Testis (tissue), 5 donors: ENCODE measurements at places on chromosomes 16 and 17. TPM values are rescaled to one million over a fixed set of nuclear protein-coding genes. Genes with fewer than 3 reads are reported as not detected.

GRCh38 chr16:84495506-84495905 lies 9.0 kb downstream of the MEAK7 start:
- H3K4me3 ChIP-seq = no peak overlapping the region
- no peaks in the 10 kb centered on the region for H3K36me3 ChIP-seq
- H3K27ac ChIP-seq = no peak overlapping the region

- no peak overlapping the region for H3K27ac ChIP-seq
- H3K4me1 ChIP-seq = no peaks in the 10 kb centered on the region
- H3K4me3 ChIP-seq = no peak overlapping the region
- H3K27me3 ChIP-seq = no peaks in the 10 kb centered on the region
- H3K36me3 ChIP-seq = no peaks in the 10 kb centered on the region
- DNase-seq = no peak
Measured at GRCh38 chr16:31421587-31421986, 6.6 kb downstream of the COX6A2 start.

Gene MYO15A
- total RNA-seq = 30.2 TPM

GRCh38 chr16:73527187-73527586 lies 479.3 kb upstream of the ZFHX3 start:
- no peaks in the 10 kb centered on the region for H3K27me3 ChIP-seq
- H3K4me3 ChIP-seq = no peak overlapping the region
- no peaks in the 10 kb centered on the region for H3K36me3 ChIP-seq

Gene CARHSP1
- total RNA-seq = 437 TPM

DNA sequence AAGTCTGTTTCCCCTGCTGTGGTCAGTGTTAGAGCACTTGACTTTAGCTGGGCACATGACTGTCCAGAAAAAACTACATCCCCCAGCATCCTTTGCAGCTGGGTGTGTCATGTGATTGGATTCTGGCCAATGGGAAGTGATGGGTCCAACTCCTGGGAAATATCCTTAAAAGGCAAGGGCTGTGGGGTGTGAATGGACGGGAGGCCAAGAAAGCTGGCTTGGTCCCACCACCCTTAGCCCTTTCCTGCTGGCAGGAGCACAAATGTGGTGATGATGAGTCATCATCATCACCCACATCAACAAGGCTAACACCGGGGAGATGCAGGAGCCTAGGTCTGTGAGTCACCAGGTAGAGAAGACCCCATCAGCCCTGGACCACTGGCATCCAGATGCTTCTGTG lies 341.7 kb downstream of the C16orf95 start:
- H3K27ac ChIP-seq = no peak overlapping the region
- H3K36me3 ChIP-seq = no peaks in the 10 kb centered on the region
- peak; percentile 63 for DNase-seq
- H3K4me3 ChIP-seq = no peak overlapping the region
- H3K27me3 ChIP-seq = no peaks in the 10 kb centered on the region
- no peaks in the 10 kb centered on the region for H3K4me1 ChIP-seq

GRCh38 chr16:85868495-85868894 lies 30.5 kb upstream of the IRF8 start:
- H3K4me1 ChIP-seq = no peaks in the 10 kb centered on the region
- H3K36me3 ChIP-seq = no peaks in the 10 kb centered on the region
- DNase-seq = no peak
- H3K27me3 ChIP-seq = no peaks in the 10 kb centered on the region
- H3K4me3 ChIP-seq = no peak overlapping the region
- no peak overlapping the region for H3K27ac ChIP-seq
